ENCODE measurements at places on chromosomes 4 and X. TPM values are rescaled to one million over a fixed set of nuclear protein-coding genes. Genes with fewer than 3 reads are reported as not detected.

- no peaks in the 10 kb centered on the region for H3K4me1 ChIP-seq
- no peak overlapping the region for H3K4me3 ChIP-seq
- H3K27ac ChIP-seq: no peak overlapping the region
- DNase-seq: no peak
- H3K27me3 ChIP-seq: no peaks in the 10 kb centered on the region
Measured at GRCh38 chrX:22365460-22365859, 92.7 kb downstream of the CBLL2 start.

DNA sequence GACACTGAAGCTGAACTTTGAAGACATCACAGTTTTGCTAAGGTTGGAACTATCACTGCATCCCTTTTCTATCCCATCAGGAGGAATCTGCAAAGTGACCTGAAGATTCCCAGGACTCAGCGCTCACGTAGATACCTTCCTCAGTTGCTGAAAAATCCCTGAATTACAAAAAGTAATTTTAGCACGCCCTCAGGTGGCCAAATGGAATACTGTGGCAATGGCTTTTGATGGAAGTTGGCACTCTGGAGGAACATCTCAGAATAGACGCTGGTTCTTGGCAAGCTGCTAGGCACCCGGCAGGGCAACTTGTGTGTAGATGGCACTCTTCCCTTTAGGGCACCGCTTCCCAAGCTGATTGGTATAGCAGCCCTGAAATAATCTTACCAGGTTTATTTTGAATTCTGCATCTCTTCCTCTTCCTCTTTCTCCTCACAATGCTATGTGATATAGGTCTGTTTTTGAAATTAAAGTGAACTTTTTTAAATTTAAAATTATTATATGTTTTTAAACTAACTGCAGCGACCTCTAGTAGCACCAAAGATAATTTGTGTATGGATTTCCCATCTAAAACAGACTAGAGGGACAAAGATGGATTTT lies 16.3 kb upstream of the ESX1 start:
- no peaks in the 10 kb centered on the region for H3K36me3 ChIP-seq
- no peaks in the 10 kb centered on the region for H3K4me1 ChIP-seq
- H3K27me3 ChIP-seq: peaks cover 2% of the 10 kb centered on the region

- H3K4me3 ChIP-seq: no peak overlapping the region
- H3K36me3 ChIP-seq: no peaks in the 10 kb centered on the region
- H3K27ac ChIP-seq: no peak overlapping the region
- no peaks in the 10 kb centered on the region for H3K27me3 ChIP-seq
Measured at GRCh38 chr4:38157592-38157991, 197.4 kb downstream of the PTTG2 start.

Gene KCNE5
- polyA plus RNA-seq: 0.15 TPM

Gene FAM90A26
- polyA plus RNA-seq: not detected

Gene HHIP
- not detected for polyA plus RNA-seq

DNA sequence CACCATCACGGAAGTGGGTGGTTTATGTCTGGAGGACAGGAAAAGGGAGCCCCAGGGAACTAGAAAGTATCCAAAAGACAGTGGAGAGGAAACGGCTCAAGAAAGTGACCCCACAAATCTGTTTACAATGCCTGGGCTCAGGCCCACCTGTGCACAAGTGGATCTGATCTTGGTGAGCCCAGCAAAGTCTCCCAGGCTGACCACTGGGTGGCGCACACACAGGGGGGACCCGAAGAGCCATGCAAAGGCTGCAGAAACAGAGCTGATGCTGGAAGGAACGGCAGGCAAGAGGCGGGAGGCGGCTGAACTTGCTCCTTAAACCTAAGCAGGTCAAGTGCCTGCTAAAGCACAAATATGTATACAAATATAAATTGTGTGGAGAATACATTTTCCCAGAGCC lies 9.6 kb downstream of the HAUS7 start:
- no peaks in the 10 kb centered on the region for H3K27me3 ChIP-seq
- H3K4me3 ChIP-seq: no peak overlapping the region
- H3K4me1 ChIP-seq: no peaks in the 10 kb centered on the region
- H3K36me3 ChIP-seq: peaks cover 50% of the 10 kb centered on the region
- peak; percentile 7 for DNase-seq

Gene IDH3G
- 130 TPM for polyA plus RNA-seq

DNA sequence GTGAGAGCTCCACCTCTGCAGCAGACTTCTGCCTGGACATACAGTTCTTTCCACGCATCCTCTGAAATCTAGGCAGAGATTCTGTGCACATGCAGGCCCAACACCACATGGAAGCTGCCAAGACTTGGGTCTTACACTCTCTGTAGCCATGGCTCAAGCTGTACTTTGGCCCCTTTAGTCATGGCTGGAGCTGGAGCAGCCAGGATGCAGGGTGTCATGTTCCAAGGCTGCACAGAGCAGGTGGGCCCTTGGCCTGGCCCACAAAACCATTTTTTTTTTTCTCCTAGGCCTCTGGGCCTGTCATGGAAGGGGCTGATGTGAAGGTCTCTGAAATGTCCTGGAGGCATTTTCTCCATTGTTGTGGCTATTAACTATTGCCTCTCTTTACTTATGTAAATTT lies 990.5 kb upstream of the ADGRL3 start:
- DNase-seq: no peak
- no peaks in the 10 kb centered on the region for H3K36me3 ChIP-seq
- H3K27me3 ChIP-seq: no peaks in the 10 kb centered on the region
- no peak overlapping the region for H3K27ac ChIP-seq

GRCh38 chr4:102807345-102807744 lies 20.0 kb downstream of the UBE2D3 start:
- no peaks in the 10 kb centered on the region for H3K4me1 ChIP-seq
- H3K27me3 ChIP-seq: no peaks in the 10 kb centered on the region
- no peak overlapping the region for H3K4me3 ChIP-seq
- H3K36me3 ChIP-seq: peaks cover 59% of the 10 kb centered on the region
- DNase-seq: no peak
- H3K27ac ChIP-seq: no peak overlapping the region

Gene ADH4
- polyA plus RNA-seq: not detected

Gene PAGE2B
- not detected for polyA plus RNA-seq

GRCh38 chr4:151807220-151807619 lies 46.4 kb upstream of the GATB start:
- H3K27ac ChIP-seq: no peak overlapping the region
- H3K4me1 ChIP-seq: no peaks in the 10 kb centered on the region
- no peak overlapping the region for H3K4me3 ChIP-seq
- H3K36me3 ChIP-seq: no peaks in the 10 kb centered on the region

- H3K27me3 ChIP-seq: no peaks in the 10 kb centered on the region
- no peak for DNase-seq
- no peak overlapping the region for H3K4me3 ChIP-seq
Measured at GRCh38 chr4:137203601-137204000, 328.7 kb downstream of the PCDH18 start.

GRCh38 chr4:81700189-81700588 lies 228.5 kb upstream of the RASGEF1B start:
- no peak for DNase-seq
- H3K27ac ChIP-seq: no peak overlapping the region
- H3K4me3 ChIP-seq: no peak overlapping the region
- no peaks in the 10 kb centered on the region for H3K36me3 ChIP-seq

- H3K4me1 ChIP-seq: peaks cover 13% of the 10 kb centered on the region
- DNase-seq: no peak
- no peak overlapping the region for H3K4me3 ChIP-seq
- H3K36me3 ChIP-seq: no peaks in the 10 kb centered on the region
- H3K27me3 ChIP-seq: no peaks in the 10 kb centered on the region
- H3K27ac ChIP-seq: no peak overlapping the region
Measured at GRCh38 chr4:173337463-173337862, 3.3 kb upstream of the HMGB2 start.

- no peak overlapping the region for H3K4me3 ChIP-seq
- no peaks in the 10 kb centered on the region for H3K36me3 ChIP-seq
- H3K4me1 ChIP-seq: no peaks in the 10 kb centered on the region
- H3K27ac ChIP-seq: no peak overlapping the region
Measured at GRCh38 chrX:36640232-36640631, 367.9 kb upstream of the FAM47C start.

Gene NAA10
- 46.7 TPM for polyA plus RNA-seq

Gene SLC6A8
- polyA plus RNA-seq: 1.4 TPM

- H3K4me3 ChIP-seq: no peak overlapping the region
- no peaks in the 10 kb centered on the region for H3K36me3 ChIP-seq
- H3K4me1 ChIP-seq: no peaks in the 10 kb centered on the region
- H3K27me3 ChIP-seq: no peaks in the 10 kb centered on the region
Measured at GRCh38 chr4:165454426-165454825, 75.6 kb downstream of the CPE start.

Gene TEX13B
- not detected for polyA plus RNA-seq

Gene RPS6KA6
- polyA plus RNA-seq: not detected

Gene HSFX2
- polyA plus RNA-seq: not detected

DNA sequence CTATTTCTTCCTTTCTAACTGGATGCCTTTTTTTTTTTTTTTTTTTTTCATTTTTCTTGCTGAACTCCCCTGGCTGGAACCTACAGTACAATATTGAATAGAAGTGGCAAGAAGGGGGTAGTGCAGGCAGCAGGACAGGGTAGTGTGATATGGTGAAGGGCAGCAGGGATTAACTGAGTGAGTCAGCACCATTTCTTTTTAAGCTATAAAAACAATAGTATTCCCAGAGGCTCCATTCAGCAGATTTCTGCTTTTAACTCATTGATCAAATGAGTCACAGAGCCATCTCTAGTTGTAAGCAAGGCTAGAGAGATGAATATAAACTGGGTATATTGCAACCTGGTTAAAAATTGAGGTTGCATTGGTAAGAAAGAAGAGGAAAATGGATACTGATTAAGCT lies 53.6 kb upstream of the SETD7 start:
- H3K27me3 ChIP-seq: no peaks in the 10 kb centered on the region
- DNase-seq: no peak
- H3K4me1 ChIP-seq: peaks cover 11% of the 10 kb centered on the region
- no peaks in the 10 kb centered on the region for H3K36me3 ChIP-seq
- H3K4me3 ChIP-seq: no peak overlapping the region

Gene YIPF6
- 23.6 TPM for polyA plus RNA-seq

DNA sequence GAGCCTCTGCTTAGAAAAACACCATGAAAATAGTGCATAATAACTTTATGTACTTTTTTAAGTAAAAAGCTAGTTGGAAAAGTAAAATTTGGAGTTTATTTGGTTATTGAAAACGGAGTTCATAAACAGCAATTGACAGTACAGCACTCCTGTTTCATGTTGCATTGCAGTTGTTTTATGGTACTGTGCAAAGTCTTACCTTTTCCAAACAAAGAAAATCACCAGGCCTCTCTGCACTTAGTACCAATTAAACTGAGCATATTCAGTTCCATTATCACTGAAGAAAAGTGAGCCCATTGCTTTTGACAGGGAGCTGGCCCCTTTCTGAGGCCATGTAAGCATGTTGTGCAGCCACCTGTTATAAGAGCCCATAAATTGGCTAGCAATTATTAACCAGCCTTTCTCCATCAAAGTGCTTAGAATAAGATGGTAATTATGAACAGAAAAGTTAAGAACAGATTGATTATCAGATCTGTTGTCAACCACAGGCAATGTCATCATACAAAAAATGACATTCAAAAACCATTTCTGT lies 376.6 kb upstream of the EMCN start:
- no peak overlapping the region for H3K27ac ChIP-seq
- H3K36me3 ChIP-seq: no peaks in the 10 kb centered on the region
- peaks cover 2% of the 10 kb centered on the region for H3K4me1 ChIP-seq
- no peak for DNase-seq
- no peak overlapping the region for H3K4me3 ChIP-seq

DNA sequence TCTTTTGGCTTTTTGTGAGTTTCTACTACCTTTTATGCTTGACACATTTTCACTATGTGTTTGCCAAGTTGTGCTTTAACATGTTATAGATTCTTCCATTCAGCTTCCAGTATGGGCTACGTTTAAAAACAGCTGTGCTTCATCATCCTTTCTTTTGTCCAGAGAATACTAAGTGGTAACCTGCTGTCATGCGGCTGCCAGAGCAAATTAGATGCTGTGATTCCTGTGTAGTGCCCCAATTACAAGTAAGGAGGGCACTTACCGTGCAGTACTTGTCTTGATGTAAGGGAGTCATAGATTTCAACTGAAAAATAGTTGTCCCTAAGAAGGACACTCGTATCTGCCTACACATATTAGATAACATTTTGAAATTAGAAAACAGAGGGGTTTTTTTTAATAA lies 531.8 kb upstream of the GALNTL6 start:
- no peak for DNase-seq
- no peaks in the 10 kb centered on the region for H3K4me1 ChIP-seq
- no peaks in the 10 kb centered on the region for H3K36me3 ChIP-seq
- H3K27ac ChIP-seq: no peak overlapping the region
- no peak overlapping the region for H3K4me3 ChIP-seq

- no peaks in the 10 kb centered on the region for H3K4me1 ChIP-seq
- DNase-seq: no peak
- H3K36me3 ChIP-seq: no peaks in the 10 kb centered on the region
- no peak overlapping the region for H3K4me3 ChIP-seq
- H3K27ac ChIP-seq: no peak overlapping the region
Measured at GRCh38 chr4:23235628-23236390, 543.1 kb downstream of the GBA3 start.

DNA sequence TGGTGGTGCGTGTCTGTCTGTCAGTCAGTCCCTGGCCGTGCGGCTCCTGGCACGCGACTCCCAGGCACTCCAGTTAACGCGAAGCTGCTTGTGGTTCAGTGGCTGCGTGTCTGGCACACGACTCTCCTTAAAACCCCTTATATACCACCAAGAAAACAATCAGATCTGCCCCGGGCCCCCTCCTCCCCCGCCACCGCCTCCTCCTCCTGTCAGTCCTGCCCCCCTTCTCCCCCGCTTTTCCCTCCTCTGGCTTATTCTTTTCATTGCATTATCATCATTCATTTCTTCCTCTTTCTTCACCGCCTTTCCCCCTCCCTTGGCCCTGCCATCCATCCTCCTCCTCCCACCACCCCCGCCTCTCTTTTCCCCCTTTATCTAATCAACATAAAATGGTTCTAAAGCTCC lies at the start of gene NEUROG2:
Gene NEUROG2 (minus strand): TSS at position 115 of the 405 bp plus-strand sequence. CDS start 705 bp downstream, outside the sequence.
- H3K4me1 ChIP-seq: peaks cover 41% of the 10 kb centered on the region
- no peaks in the 10 kb centered on the region for H3K36me3 ChIP-seq
- H3K27ac ChIP-seq: no peak within 1 kb of the TSS

DNA sequence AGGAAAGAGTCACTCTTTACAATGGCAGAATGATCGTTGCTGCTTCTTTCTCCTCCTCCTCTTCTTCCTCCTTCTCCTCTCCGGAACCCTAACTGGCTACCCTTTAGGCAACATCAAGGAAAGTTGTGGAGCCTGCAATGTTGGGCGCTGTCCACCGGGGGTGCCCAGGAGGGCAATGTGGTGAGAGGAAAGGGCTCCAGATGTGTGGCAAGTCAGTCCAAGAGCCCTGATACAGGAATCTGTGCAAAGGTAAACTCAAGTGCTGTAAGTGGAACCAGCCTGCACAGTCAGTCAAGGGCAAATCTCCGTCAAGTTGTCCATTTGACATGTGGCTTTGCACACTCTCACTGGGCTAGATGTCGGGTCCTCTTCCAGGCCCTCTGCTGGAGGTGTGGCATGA lies 2.8 kb downstream of the RTL5 start:
- H3K27ac ChIP-seq: no peak overlapping the region
- peaks cover 81% of the 10 kb centered on the region for H3K4me1 ChIP-seq
- H3K4me3 ChIP-seq: no peak overlapping the region

DNA sequence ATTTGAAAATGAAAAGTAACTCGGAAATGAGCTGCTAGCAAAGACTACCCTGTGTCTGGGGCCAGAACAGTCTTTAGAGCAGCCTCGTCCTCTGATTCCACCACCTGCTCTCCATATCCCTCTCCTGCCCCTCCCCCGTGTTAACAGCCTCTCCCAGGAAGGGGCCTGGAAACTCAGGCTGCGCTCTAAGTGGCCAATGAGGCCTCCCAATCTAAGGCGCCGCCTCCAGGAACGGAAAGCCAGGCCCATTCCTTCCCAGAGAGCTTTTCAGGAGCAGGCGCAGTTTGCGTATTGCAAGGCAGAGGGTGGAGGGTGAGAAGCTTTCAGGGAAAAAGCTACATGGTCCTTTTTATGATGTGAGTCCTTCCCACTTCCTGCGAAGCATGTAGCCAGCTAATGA lies 31.2 kb downstream of the RS1 start:
- H3K27me3 ChIP-seq: no peaks in the 10 kb centered on the region
- H3K36me3 ChIP-seq: no peaks in the 10 kb centered on the region
- H3K27ac ChIP-seq: no peak overlapping the region
- H3K4me1 ChIP-seq: no peaks in the 10 kb centered on the region
- DNase-seq: no peak

Data from CD14-positive monocyte (primary cell).